ENCODE measurements at places on chromosomes 7 and 10.

GRCh38 chr10:21522631-21523406 is 2.7 kb downstream of the SKIDA1 start:
- no peak for DNase-seq

DNA sequence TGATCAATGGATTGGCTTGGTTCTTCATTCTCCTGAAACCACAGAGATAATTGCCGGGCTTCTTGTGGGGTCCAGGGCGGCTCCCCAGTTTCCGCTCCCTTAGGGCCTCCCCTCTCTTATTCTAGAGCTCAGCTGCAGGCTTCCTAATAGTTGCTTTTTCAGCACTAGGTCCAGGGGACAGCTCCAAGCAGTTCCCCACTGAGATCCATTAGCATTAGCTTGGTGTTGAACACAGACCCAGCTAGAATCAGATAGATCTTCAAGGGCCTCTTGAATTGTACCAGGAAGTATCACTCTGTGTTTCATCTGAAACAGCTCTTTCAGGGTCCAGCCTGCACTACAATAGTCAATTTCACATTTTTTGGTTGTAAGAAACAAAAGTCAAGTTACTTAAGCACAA is 238.7 kb downstream of the SEC23IP start:
- DNase-seq = no peak

GRCh38 chr10:17088118-17088806 is 41.3 kb downstream of the CUBN start:
- no peak for DNase-seq

DNA sequence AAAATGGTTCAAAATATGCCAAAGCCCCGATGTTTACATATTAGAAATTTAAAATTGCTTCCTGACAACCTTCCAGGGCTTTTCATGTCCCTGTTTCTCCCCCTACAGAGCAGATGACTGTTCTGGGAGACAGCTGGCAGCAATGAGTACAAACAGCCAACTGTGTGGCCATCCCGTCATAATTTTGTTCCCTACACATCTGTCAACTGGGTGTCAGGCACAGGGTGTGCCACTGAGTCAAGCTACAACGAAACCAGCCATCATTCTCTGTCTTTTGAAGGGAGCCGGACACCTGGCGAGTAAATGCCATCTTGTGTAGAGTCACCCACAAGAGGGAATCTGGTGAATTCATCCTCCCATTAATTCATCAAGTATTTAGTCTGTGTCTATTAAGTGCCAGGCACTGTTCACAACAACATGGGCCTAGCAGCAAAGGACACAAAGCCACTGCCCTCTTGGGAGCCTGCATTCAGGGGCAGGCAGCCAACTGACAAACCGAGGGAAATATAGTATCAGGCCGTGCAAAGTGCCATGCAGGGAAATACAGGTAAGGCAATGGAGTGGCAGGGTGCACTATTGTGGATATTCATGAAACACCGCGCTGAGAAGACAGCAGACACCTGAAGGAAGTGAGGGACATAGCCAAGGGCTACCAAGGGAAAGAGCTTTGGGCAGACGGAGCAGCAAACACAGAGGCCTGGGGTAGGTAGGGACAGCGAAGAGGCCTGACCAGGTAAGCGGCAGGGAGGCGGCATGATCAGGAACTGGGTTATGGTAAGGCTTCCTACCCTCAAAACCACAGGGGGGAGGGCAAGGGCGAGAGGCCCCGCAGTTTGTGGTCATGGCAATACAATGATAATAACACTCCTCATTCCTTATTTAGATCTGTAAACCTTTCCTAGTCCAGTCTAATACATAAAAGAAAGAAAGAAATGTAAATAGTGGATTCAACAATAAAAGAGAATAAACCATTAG is 213.6 kb downstream of the FAM107B start:
- no peak for DNase-seq

DNA sequence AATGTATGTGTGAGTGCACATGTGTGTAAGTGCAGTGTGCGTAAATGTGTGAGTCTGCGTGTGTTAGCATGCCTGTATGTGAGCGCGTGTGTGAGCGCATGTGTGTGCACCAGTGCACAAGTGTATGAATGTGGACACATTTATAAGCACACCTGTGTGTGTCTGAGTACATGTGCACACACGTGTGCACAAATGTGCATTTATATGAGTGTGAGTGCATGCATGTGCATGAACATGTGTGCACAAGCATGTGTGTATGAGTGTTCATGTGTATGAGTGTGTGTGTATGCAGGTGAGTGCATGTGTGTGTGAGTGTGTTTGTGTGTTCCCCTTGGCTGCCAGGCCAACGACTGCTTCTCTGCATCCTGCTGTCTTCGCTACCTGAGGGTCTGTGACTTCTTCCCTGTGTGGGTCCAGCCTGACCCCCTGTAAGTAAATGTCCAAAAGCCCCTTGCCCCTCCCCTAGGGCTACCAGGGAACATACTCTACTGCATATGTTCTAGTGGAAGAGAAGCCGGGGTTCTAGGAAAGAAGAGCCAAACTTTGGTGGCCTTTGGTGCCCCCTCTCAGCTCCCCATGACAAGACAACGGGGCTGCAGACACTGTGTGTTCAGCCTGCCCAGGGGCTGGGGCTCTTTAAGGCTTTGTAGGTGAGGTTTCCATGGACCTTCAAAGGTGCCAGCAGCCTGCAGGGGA is 17.0 kb downstream of the GOLGA7B start:
- DNase-seq = no peak

- no peak for DNase-seq
Measured at GRCh38 chr7:32070051-32070405, 179 bp downstream of the PDE1C start.

- DNase-seq = no peak
Measured at GRCh38 chr7:83451501-83452045, 197.4 kb downstream of the SEMA3E start.

DNA sequence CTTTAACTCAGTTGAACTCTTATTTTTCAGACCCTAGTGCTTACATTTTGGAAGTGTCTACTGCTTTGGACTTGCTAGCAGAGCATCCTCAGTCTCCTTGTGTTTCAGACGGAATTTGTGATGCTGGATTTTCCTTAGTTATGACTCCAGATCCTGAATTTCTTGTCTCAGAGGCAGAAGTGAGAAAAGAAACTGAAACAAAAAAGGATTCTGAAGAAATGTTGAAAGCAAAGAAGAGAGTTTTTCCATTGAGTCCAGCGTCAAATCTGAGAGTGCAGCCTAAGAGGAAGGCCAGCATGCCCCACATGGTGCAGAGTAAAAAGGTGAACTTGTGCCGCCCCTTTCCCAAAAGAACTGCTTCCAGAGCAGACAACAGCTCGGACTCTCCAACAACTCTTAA is 46.1 kb downstream of the TASOR2 start:
- no peak for DNase-seq

DNA sequence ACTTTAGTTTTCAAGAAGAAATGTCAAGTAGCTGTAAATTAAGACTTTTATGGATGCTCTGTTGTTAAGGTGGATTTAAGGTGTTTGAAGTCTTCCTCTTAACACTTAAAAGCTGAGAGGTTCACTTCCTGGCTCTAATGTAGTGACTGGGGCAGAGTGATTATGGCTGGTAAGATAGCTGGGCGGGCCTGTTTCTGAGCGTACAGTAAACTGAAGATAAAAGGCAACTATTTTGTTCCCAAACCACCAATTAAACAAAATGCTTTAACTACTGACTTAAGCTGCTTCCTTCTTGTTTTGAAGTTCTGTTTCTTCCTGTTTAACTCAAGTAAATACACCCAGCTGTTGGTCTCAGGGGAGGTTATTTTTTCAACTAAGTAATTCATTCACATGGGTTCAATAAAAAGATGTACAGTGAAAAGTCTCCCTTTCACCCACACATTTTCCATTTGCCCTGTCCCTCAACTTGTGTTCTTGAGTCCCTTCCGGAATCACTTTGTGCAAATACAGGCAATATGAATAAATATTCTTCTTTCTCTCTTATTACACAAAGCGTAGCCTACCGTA is 19.3 kb downstream of the VWA2 start:
- DNase-seq = no peak

GRCh38 chr7:16431646-16432424 is 10.5 kb upstream of the CRPPA start:
- peak; percentile 14 for DNase-seq

DNA sequence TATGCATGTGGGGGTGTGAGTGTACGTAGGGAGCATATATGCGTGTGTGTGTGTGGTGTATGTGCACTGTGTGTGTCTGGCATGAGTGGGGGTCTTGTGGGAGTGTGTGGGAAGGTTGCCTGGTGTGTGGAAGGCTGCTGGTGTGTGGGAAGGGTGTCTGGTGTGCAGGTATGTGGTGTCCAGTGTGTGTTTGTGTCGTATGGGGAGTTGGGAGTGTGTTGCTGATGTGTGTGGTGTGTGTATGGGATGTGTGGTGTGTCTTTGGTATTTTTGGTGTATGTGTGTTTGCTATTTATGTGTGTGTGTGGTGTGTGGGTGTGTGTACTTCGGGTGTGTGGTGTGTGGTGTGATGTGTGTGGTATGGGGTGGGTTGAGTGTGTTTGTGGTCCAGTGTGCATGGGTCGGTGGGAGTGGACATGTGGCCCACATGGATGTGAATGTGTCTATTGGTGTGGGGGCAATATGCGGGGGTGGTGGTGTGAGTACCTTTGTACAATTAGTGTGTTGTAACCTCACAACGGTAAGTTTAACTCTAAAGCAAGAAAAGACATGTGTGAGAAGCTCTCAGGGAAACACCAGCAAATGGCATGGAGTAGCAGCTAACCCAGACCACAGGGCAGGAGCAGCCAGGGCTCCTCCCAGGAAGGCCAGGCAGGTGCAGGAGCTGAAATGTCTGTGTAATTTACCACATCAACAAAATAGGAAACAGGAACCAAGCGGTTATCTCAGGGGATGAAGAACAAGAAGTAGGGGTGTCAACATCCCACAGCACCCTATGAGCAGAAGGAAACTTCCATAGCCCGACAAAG is 11.9 kb downstream of the ANTXRL start:
- DNase-seq = no peak

DNA sequence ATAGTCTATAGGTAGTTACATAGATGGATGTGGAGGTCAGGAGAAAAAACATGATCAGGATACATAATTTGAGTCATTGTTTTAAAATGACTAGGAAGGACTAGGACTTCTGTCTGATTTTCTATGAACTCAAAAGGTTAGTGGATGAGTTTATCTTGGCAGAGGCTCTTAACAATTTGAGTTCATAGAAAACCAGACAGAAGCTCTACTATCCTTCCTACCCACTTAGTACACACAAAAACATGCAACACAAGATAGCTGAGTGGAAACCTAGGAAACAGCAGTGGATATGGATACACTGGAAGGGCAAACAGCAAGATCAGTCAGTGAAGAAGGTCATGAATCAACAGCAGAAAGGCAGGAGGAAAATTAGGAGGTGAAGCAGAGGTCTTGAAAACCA is 84.6 kb downstream of the VPS50 start:
- DNase-seq = no peak

DNA sequence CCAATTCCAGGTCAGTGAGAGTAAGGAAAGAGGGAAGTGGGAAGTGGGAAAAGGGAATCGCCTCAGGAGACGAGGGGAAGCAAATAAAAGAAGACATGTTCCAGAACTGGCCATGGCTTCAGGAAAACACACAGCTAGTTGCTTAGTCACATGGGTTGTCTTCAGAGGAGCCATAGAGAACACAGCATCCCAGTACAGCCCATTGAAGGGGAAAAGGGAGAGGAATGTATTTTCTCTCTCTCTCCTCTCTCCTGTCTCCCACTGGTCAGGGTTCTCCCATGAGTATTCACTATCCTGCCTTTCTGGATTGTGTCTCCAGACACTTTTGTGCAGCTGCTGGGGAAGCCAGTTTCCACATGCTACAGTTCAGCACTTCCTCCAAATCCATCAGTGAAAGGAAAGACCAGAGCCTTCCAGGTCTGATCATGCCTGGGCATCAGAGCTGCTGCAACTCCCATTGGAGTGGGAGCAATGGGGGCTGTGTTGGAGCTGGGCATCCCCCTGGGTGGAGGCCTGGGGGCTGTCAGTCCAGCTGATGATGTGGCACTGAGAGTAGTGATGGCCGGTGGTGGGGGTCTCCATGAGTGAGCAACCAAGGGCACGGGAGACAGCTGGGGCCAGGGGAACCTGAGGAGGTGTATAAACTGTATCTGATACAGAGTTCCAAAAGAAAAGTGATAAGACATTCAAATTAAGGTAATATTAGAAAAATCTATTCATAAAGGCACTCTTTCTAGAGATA is 38.6 kb downstream of the MAP3K8 start:
- no peak for DNase-seq

DNA sequence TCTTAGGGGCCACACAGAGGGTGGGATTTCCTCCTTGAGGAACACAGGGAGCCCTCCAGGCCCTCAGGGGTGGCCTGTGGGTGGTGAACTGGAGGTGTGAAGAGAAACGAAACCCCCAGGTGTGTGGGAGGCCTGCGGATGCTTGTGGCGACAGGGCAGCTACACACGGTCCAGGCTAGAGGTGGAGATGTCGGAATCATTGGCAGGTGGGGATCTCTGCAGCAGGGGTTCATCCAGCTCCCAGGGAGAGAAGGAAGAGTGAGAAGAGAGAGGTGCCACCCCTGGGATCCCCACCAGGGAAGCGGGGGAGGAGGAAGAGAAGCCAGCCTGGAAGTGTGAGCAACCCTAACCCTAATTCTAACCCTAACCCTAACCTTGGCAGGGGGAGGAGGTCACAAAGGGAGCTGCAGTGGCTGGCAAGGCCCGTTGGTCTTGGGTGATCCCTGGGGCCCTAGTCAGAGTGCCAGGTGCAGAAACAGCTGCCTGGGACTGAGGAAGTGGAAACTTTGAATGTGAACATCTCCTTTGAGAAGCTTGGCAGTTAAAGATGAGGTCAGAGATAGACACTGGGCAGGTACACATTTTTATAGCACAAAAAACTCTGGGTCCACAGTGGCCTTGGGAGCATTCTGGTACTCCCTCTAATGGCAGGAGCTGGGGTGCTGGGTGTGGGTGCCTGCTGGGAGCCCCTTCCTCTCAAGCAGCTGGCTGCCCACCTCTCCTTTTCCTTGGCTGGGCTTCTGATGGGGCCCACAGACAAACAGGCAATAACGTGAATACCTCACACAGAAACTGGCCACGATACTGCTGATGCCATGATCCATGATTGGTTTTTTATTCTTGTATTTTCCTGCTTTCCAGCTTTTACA is 6.8 kb upstream of the AEBP1 start:
- no peak for DNase-seq

DNA sequence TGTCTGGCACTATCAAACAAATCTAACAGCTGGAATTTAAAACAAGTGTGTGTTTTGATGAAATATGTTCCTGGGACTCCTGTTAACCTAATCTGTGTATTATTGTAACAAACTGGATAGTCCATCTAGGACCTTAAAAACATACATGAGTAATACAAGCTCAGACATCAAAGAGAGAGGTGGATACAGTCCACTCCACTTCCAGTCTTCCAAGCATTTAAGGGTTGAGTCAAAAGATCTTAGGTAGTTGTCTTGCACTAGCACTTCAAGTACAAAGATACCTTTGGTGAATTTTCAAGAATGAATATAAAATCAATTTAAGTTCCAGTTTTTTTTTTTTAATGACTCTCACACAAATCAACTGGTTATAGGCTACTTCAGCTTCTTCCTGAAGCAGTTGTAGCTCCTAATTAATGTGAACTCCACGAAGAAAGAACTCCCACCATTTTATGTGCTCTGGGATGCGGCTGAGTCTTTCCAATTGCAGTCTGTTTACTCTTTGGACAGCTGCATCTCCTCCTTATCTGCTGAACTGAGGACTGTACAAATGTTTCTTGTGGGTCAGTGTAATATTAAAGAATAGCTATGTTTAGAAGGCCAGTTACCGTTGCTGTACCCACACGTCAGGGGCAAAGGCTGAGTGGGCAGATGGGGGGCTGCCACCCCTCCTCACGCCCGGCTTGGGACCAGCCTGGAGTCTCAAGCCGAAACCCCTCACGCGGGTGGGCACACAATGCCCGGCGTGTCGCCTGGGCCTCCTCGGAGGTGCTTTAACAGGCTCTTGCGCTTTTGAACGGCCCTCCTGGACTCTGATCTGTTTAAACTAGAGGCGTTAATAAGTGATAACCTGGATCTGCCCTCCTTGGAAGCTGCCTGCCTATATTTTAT is 2.9 kb upstream of the IGF2BP3 start:
- peak; percentile 52 for DNase-seq

Measured in COR-L47 (cell line).